Hematopoietic multipotent progenitor cell treated with erythropoietin and hydrocortisone succinate and interleukin-3 and kit ligand, for 15 days (in vitro differentiated cells): ENCODE measurements at places on chromosomes 2 and 18.

- DNase-seq = no peak
Observed at GRCh38 chr2:14189929-14190328, 442.6 kb upstream of the LRATD1 start.

DNA sequence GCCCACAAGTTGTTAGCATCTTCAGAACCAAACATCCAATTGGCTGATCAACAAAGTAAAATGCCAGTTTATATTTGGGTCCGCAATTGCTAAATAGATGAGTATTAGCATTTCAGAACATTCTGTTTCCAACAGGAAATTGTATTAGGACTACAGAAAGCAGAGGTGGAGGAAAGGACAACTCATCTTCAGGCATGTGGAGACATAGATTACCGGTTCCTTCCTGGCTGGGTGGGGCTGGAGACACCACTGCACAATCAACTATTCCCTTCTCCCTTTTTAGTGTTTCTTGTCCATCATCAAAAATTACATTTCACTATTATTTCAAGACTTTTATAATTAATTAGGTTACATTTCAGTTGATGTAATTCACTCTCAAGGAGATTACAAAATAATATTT, 83.8 kb downstream of the ADAM23 start:
- no peak for DNase-seq

- no peak for DNase-seq
Observed at GRCh38 chr18:77039196-77040130, 93.1 kb downstream of the MBP start.

DNA sequence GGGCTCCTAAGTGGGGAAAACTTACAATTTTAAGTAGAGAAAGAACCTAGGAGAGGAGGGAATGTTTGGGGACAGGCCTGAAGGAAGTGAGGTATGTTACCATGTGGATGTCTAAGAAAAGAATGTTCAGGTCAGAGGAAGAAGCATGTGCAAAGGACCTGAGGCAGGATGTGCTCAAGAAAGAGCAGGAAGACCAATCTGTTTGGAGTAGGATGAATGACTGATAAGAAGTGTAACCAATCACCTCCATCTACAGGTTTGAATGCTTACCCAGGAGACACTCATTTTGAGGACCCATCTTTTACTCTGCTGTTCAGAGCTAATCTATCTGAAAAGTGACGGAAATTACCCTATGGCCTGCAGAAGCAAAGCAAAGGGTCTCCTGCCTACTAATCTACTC, 342.3 kb downstream of the ARHGAP15 start:
- no peak for DNase-seq

DNA sequence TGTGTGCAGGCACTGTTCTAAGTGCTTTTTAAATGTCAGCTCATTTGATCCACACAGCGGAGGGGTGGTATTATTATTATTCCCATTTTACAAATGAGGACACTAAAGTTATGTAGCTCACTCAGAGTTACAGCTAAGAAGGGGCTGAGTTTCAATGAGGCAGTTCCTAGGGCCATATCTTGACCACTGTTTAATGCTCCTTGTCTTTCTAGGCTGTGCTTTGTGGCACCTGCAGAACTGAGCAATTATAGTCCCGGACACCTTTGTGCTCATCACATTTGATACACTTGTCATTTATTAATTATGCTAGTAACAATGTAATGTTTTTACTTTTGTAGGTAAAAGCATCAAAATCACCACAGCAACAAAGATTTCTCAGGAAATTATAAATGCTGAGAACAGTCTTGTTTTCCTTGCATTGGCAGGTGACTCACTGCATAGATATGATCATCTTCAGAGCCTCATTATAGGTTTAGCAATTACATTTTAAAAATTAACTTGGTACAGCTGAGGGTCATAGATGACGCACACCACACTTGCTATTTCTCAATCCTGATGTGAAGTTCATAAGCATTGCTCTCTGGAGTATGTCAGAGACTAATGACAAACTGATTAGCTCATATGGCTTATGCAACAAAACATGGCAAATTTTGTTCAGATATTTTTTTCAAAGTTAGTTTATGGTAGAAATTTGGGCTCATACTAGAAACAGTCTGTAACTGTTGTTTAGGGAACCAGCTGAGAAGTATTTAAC, 366.8 kb downstream of the TGIF1 start:
- DNase-seq = no peak

- DNase-seq = no peak
Observed at GRCh38 chr2:235092433-235093223, 140.8 kb downstream of the SH3BP4 start.

- DNase-seq = no peak
Observed at GRCh38 chr2:75560022-75560767, 544 bp downstream of the EVA1A start.

- DNase-seq = no peak
Observed at GRCh38 chr2:11175293-11175795, 20.1 kb downstream of the SLC66A3 start.

GRCh38 chr2:179571721-179572120, 289.7 kb downstream of the ZNF385B start:
- no peak for DNase-seq

GRCh38 chr2:155281907-155282306, 583.4 kb downstream of the KCNJ3 start:
- DNase-seq = no peak
